ENCODE measurements at places on chromosomes 1 and 21. TPM values are rescaled to one million over a fixed set of nuclear protein-coding genes. Genes with fewer than 3 reads are reported as not detected.

DNA sequence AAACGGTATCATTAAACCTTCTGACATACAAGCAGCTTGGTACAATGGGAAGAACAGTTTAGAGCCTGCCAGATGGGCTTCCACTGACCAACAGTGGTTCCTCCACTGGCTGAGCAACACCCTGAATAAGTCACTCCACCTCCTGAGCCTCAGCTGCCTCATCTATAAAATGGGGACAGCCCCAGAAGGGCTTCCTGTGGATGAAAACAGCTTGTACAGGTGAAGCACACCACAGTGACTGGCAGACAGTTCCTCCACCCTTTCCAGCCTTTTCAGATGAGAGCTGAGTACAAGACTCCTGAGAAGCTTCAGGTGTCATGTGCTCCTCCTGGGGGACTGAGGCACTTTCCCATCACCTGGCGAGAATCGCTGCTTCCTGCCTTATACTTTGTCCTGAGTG lies 2.1 kb downstream of the CAPZB start:
- DNase-seq: no peak

ACKR1 gene
- 0.98 TPM for total RNA-seq

DNA sequence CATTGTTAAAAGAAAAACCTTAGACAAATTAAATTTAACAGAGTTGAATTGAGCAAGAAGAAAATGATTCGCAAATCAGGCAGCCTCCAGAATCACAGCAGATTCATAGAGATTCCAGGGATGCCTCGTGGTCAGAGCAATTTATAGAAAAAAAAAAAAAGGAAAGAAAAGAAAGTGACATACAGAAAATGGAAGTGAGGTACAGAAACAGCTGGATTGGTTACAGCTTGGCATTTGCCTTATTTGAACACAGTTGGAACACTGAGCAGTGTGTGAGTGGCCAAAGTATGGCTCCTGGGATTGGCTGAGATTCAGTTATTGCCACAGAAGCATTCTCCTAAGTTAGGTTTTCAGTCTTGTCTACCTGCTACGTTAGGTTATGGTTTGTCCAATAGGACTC lies 9.1 kb upstream of the C21orf91 start:
- no peak for DNase-seq

ROR1 gene
- 10.8 TPM for total RNA-seq

DNA sequence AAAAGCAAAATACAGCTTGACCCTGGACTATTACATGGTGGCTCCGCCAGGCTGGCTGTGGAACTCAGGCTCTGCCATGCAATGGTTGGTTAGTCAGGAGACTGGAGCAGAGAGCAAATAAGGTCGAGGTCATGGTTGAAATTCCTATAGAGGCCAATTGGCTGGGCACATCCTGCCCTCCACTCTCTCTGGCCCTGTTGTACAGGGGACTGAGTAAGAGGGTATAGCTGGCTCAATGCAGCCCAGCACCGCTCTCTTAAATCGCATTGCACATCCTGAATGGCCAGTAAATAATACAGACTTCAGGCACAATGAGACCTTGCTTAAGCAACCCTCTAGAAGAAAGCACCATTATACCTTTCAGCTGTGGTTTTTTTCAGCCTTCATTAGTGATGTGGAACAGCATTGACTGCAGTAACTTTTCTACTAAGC lies 59.3 kb upstream of the PPP2R5A start:
- no peak for DNase-seq

DNA sequence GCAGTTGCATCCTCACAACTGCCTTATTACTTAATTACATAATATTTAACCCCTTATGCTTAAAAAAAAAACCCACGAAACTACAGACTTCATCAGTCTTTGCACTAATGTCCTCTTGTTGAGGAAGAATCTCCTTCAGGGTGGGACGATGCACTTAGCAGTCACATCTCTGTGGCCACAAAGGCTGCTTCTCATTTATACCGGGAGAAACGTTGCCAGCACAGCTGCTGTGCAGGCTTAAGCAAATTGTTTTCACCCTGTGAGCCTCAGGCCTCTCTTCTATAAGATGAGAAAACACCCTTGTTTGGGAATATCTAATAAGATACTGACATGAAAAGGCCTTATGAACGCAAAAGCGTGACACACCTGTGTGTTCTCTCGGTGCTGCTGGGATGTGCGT lies 2.9 kb upstream of the OBSCN start:
- DNase-seq: no peak

DNA sequence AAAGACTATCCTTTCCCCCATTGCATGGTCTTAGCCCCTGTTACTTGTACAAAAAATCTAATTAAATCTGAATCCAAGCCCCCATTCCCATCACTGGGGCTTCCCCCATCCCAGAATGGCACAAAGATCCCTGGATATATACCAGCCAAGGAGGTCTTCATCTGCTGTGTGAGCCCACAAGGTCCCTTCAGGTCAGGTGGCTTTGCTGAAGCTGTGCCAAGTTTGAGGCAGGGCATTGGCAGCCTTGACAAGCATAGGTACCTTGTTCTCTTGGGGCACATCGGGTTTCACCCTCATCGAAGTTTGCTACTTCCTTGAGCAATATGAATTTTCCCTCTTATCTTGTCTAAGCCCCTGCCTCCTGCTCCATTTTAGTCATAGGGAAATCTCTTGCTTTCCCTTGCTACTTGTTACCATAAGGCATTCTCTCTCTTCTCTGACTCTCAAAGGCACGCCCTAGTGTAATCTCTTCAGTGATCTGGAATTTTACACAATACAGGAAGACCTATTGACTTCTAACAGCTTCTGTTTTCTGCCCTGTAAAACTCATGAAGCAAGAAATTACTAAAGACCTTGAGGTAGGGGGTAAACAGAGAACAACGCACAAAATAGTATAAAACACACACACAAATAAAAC lies 71.4 kb upstream of the COG2 start:
- no peak for DNase-seq

GRCh38 chr1:223323491-223324484 lies 40.2 kb downstream of the SUSD4 start:
- no peak for DNase-seq

DNA sequence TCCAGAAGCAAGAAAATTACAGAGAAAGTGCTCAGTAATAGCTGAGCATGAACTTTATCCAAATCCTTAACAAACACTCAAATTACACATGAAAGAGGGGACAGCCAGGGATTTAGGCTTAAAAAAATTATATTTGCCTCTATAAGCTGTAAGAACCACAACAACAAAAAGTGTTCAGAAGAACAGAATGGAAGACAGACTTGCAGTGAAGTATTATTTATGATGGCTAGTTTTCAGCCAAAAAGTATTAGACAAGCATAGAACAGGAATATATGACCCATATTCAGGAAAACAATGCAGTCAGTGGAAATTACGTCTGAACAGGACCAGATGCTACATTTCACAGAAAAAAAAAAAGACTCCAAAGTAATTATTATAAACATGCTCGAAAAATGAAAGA lies 1246.3 kb downstream of the NCAM2 start:
- DNase-seq: no peak

DNA sequence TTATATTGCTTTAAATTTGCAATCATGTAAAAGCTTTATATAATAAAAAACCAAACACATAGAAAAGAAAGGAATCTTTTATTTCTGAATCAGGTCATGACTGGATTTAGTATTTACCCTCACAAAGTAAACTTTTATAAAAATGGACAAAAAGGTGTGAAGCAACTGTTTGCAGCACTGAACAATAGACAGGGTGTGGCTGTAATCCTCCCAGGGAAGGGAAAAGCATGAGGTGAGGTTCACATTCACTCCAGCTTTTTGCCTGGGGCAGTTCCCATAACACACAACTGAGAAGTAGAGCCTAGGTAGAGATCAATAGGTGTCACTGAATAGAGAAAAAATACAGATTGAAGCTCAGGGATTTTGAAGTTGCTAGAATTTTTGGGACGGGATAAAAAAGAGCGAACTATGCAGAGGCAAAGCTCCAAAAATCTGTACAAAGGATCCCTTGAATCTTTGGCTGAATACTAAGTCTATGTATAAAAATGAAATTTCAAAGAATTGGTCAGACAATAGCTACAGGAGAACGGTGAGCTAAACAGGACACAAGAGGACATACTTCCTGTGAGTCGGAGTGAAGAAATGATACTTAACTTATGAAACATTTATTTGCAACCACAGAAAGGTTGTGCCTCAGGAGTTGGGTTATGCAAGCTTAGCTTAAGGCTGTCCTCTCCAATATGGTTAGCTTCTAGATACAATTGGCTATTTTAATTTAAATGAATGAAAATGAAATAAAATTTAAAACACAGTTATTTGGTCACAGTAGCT lies 162.0 kb upstream of the ZP4 start:
- no peak for DNase-seq

GDAP2 gene
- total RNA-seq: 24.6 TPM

DNA sequence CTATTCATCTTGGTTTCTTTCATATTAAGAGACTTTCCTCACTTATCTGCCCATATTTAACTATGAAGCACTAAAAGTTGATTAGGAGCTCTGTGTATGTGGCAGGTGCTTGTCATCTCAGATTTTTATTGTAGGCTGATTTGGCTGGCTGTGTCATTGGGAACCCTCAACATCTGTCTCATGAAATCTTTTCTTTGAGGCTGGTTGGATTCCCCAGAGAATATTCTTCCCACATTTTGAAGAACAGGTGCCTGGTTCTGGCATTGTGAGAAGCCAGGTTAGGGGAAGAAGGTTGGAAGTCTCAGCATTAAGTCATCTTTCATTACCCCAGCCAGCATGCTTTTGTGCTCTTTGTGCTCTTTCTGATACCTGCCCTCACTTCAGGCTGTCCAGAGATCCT lies 37.1 kb downstream of the EEIG2 start:
- no peak for DNase-seq

Measured in neural crest cell (in vitro differentiated cells).